ENCODE measurements at places on chromosomes 6 and 20.

DNA sequence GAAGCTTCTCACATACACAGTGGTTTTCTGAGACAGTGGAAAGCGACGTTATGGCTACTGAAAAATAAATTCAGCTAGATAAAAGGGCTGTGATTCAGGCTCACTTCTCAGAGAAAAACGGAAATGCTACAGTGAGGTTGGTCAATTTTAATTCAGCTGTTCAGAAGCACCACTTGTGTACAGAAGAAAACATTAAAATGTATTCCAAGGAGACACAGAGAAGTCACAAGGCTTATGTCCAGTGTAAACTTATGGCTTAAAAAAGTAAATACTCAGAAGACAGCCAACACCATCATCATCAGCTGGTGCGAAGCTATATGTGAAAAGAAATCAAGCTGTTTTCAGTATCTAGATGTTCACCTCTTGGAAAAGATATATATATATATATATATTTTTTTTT is 68.6 kb downstream of the ABHD12 start:
- no peak for DNase-seq

GRCh38 chr20:17491041-17491440 is 40.1 kb downstream of the BFSP1 start:
- DNase-seq = no peak

DNA sequence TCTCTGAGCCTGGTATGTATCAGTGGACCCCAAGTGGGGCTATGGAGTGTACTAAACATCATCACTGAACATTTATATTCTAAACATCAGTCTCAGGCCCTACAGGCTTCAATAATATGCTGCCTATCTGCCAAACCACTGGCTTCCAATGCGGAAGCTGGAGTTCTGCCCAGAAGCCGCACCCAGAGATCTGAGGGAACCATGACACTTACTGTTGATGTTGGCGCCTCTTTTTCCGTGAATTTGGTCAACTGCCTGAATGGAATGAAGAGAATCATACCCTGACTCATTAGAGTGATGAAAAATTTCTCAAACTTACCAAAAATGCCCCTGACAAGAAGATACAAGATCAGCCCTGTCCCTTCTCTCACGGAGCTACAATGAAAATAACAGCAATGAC is 66.2 kb downstream of the SLC22A23 start:
- DNase-seq = peak; percentile 98

DNA sequence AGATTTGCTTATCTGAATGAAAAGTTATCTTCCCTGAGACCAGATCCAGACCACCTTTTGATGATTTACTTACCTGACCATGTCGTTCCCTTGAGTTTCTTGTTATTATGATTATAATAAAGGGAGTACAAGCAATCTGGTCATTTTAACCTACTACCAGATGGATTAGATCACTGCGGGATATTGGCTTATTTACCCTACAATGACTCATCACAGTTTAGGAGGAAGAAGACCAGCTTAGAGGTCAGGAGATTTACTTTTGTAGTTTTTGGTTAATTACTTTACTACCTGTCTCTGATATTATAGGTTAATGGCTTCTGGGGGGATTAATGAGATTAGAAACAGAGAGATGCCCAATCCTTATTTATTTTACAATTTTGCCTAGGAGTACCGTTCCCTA is 10.7 kb downstream of the PKIB start:
- peak; percentile 38 for DNase-seq

DNA sequence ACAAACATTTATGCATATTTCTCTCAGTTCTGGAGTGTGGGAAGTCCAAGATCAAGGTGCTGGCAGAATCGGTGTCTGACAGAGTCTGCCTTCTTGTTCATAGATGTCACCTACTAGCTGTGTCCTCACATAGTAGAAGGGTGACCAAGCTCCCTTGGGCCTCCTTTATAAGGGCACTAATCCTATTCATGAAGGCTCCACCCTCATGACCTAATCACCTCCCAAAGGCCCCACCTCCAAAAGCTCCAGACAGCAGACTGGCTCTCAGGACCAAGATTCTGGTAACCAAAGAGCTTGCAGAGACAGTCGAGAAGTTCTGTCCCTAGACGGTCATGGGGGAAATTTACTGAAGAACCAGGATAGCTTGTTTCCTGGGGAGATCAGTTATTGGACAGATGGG is 139.1 kb downstream of the COL9A1 start:
- DNase-seq = no peak

DNA sequence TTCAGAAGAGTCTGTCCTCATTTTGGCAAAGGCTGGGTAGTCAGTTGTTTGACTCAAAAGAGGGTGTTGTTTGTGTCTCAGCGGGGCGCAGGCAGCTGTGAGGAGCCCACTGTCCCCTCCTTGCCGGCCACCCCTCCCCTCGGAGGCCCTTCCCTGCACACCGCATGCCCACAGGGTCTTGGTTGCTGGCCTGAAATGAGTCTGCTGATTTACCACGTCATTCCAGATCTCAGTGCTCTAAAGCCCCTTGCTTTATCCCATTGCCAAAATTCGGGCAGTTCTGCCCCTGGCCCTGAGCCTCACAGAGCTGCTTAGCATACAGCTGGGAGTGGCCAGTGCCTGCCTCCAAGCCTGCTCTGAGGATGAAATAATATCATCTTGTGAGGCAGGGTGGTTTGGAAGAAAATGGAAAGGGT is 220.7 kb downstream of the UST start:
- no peak for DNase-seq

- DNase-seq = no peak
Observed at GRCh38 chr20:15031546-15032351, 694.3 kb upstream of the FLRT3 start.

DNA sequence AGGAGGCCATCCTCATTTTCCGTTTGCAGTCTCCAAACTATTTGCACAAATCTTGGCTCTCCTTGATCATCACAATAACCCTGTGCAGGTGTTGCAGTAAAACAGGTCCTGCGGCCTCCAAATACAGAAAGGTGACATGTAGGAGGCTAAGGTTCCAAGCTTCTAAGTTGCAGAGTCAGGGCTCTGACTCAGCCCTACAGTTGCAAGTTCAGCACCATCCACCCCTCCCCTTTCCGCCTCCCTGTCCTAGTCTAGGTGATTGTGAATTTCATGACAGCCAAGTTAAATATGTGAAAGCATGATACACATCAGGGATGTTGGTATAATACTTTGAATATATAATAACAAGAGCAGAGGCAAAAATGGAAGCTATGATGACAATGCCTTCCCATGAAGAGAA is 317.3 kb upstream of the CDH4 start:
- DNase-seq = no peak

GRCh38 chr6:123434186-123434585 is 202.6 kb downstream of the TRDN start:
- DNase-seq = no peak

DNA sequence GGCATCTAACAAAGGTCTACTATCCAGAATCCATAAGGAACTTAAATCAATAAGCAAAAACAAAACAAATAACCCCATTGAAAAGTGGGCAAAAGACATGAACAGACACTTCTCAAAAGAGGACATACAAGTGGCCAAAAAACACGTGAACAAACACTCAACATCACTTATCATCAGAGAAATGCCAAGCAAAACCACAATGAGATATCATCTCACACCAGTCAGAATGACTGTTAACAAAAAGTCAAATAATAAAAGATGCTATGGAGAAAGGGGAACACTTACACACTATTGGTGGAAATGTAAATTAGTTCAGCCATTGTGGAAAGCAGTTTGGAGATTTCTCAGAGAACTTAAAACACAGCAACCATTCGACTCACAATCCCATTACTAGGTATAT is 19.4 kb upstream of the VNN1 start:
- no peak for DNase-seq

DNA sequence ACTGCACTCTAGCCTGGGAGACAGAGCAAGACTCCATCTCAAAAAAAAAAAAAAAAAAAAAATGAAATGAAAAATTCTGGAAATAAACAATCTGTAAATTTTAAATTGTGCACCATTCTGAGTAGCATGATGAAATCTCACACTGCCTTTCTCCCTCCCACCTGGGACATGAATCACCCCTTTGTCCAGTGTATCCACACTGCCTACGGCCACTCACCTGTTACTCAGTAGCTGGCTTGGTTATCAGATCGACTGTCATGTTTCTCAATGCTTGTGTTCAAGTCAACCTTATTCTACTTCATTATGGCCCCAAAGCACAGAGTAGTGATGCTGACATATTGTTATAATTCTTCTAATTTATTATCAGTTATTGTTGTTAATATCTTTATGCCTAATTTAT is 58.7 kb upstream of the MTHFD1L start:
- DNase-seq = no peak

GRCh38 chr6:699319-699718 is 6.4 kb upstream of the EXOC2 start:
- DNase-seq = no peak

- DNase-seq = peak; percentile 65
Observed at GRCh38 chr20:36644706-36645095, 1.3 kb downstream of the SLA2 start.

GRCh38 chr6:42249279-42249678 is 31.6 kb upstream of the MRPS10 start:
- DNase-seq = peak; percentile 39

All from GM23248 (cell line).